ENCODE measurements at places on chromosomes 1 and 21.
A peak's percentile ranks its signal among the peaks of the same experiment; 100 is the strongest.

DNA sequence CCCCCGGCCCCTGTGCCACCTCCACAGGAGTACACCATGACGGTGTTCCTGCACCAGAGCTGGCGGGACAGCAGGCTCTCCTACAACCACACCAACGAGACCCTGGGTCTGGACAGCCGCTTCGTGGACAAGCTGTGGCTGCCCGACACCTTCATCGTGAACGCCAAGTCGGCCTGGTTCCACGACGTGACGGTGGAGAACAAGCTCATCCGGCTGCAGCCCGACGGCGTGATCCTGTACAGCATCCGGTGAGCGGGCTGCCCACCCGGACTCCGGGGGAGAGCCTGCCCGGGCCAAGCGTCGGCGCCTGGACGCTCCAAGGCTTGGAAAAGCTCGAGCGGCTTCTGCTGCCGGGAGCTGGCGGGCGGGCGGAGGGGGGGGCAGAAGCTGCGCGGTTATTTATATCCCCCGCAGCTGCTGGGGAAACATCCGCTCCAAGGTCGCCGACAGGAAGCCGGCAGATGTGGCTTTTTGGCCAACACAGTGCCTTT lies 6.4 kb downstream of the GABRD start:
- no peak for DNase-seq

DNA sequence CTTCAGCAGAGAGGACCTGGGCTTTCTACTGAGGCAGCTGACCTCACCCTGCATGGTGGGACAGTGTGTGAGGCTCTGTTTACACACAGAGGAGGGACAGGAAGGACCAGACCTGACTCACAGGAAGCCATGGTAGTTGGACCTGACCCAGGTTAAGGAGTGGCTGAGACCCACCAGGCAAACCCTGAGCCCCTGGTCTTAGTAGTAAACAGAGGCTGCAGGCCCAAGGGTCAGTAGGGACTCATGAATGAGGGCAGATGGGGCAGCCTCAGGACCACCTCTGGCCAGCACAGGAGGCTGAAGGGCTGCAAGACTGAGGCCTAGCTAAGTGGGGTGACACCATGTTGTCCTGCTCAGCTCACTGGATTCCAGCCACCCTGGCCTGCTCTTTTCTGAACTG lies 273.2 kb downstream of the GRIK3 start:
- DNase-seq, result peak; percentile 58

DNA sequence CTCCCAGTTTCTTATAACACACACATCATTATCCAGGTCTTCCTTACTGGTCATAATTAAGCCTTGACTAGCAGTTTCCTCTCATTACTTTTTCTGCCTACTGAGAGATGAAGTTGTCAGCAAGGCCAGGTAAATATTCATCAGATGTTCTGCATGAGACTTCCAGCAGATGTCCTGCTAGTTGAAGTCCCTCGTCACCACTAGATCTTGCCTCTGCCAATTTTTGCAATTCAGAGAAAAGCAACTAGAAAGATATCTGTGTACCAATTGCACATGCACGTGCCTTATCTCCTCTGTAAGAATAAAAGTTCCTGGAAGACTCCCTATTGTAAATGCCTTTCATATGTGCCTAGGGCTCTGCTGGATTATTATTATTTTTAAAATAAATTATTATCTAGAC lies 18.3 kb downstream of the ACKR1 start:
- no peak for DNase-seq

- DNase-seq, result peak; percentile 79
These were observed 106.5 kb downstream of the SLC16A1 start for GRCh38 chr1:112849425-112850033.

GRCh38 chr1:17123196-17124045 lies 4.2 kb upstream of the PADI2 start:
- no peak for DNase-seq

GRCh38 chr1:176733661-176734060 lies 270.7 kb downstream of the PAPPA2 start:
- DNase-seq, result no peak

DNA sequence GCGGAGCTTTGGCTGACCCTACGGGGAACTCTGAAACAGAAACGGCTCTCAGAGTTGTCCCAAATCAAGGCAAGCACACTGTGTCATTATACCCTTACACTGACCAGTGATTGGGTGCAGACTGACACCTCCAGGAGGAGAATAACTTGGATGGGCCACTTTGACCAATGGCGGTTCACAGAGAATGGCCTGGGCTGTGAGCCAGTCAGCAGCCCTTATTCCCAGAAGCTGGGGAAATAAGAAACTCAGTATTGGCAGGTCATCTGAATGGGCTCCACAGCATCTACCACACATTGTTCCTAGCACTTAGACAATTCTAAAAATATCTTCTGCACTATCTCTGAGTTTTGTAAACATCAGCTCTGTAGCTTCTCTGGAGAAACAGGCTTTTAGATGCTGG lies 265.2 kb downstream of the ADGRL2 start:
- no peak for DNase-seq

All from Daoy (cell line).